ENCODE measurements at places on chromosomes 2 and 18.

- DNase-seq: no peak
Observed at GRCh38 chr2:46142546-46143428, 154.4 kb upstream of the EPAS1 start.

- no peak for DNase-seq
Observed at GRCh38 chr2:20076757-20077156, 25.3 kb upstream of the LAPTM4A start.

- no peak for DNase-seq
Observed at GRCh38 chr18:73288813-73289212, 421.0 kb upstream of the NETO1 start.

DNA sequence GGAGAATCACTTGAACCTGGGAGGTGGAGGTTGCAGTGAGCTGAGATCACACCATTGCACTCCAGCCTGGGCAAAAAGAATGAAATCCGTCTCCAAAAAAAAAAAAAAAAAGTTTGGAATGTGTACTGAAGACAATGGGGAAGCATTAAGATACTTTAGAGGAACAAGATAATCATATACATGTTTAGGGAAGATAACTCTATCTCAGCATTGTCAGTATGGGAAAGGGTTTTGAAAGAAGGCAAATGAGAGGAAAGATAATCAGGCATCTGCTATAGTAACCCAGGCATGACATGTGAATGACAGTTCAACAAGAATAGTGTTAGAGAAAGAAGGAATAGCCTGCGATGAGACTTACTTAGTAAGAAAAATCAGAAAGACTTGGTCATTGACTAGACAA is 112.0 kb downstream of the ATAD2B start:
- DNase-seq: no peak

GRCh38 chr2:187991389-187991788 is 300.3 kb upstream of the GULP1 start:
- peak; percentile 83 for DNase-seq

- DNase-seq: peak; percentile 49
Observed at GRCh38 chr2:160328811-160329527, 128.9 kb upstream of the ITGB6 start.

DNA sequence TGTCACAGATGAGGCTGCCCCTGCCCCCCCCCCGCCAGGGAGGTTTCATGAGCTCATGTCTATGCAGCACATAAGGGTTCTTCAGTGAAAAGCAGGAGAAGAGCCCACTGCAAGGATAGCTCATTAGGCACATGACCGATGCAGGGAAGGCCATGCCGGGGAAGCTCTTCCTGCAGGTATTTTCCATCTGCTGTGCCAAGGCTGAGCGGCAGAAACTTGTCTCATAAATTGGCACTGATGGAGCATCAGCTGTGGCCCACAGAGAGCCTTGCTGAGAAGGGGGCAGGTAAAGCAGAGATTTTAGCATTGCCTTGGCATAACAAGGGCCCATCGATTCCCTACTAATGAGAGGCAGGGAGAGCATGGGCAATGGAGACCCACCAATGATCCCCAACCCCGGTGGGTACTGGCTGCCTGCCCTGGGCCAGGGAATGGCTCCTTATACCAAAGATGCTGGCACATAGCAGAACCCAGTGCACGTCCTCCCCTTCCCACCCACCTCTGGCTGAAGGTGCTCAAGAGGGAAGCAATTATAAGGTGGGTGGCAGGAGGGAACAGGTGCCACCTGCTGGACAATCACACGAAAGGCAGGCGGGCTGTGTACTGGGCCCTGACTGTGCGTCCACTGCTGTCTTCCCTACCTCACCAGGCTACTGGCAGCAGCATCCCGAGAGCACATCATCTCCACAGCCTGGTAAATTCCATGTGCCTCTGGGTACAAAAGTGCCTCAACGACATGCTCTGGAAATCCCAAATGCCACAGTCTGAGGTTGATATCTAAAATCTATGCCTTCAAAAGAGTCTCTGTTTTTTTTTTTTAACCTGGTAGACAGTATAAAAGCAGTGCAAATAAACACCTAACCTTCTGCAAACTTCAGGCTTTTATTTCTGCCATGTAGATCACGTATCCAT is 41.4 kb downstream of the STEAP3 start:
- no peak for DNase-seq

GRCh38 chr2:6072276-6072675 is 380.1 kb downstream of the SOX11 start:
- DNase-seq: peak; percentile 41

DNA sequence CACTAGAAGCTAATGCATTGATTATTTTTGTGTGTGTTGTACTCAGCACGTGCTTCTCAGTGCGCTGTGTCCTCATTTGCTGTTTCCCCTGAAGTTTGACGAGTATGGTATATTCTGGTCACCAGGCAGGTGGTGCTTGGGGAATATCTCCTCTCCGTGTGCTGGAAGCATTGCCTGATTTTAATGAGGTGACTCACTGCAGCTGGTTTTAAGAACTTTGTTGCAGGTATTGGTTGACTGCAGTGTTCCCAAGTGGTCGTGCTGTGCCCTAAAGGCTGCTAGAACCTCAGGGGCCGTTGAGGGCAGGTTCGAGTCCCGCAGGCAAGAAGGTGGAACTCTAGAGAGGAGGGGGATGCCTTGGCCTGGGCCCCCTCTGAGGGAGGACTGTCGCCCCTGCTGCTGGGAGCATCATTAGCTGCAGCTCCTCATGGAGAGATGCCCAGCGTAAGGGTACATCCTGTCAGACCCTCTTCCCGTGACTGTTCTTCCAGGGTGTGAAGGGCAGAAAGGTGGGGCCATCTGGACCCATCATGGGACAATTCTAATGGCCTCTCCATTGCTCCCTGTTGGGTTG is 82.6 kb downstream of the AGAP1 start:
- no peak for DNase-seq

DNA sequence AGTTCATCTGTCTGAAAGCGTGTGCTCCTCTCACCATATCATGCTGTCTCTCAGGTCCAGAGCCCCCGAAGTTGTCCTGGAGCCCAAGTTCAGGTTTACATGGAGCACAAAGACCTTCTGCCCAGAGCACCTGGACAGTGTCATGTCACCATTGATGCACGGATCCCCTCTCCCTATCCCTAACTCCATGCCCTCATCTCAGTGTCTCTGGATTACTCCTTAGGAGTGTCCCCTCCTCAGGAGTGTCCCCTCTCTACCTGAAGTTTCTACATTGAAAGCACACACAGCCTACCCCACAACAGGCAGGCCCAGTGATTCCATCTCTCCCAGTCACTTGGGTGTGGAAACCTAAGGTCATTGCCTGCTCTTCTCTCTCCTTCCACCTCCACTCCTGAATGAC is 144.1 kb upstream of the NCKAP5 start:
- no peak for DNase-seq

GRCh38 chr18:79387615-79388014 is 8.1 kb upstream of the NFATC1 start:
- DNase-seq: no peak

DNA sequence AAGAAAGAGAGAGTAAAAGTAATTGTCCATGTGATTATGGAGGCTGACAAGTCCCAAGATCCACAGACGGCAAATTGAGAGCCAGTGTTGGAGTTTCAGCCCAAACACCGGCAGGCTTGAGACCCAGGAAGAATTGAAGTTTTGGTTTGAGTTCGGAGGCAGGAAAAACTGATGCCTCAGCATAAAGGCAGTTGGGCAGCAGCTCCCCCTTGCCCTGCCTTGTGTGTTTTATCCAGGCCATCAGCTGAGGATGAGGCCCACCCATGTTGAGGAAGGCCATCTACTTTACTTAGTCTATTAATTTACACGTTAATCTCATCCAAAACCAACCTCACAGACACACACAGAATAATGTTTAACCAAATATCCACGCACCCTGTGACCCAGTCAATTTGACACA is 64.6 kb upstream of the SERPINE2 start:
- no peak for DNase-seq

GRCh38 chr18:57733861-57734260 is 69.3 kb downstream of the ATP8B1 start:
- no peak for DNase-seq

DNA sequence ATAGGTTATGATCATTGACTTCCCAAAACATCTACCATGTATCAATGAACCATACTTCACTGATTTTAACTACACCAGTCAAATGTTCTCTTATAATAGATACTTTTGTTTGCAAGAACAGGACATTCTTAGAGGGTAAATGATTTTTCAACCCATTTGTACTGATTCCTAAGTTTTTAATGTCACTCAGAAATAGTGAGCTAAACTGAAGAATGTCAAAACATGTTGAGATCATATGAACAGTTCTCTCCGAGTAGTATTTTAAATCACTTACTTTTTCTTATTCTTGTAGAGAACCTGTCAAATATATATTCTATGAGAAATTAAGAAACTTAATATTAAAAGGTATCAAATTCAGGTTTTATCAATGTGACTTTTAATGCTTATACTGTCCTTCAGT is 1362.9 kb upstream of the SLC39A10 start:
- DNase-seq: no peak

DNA sequence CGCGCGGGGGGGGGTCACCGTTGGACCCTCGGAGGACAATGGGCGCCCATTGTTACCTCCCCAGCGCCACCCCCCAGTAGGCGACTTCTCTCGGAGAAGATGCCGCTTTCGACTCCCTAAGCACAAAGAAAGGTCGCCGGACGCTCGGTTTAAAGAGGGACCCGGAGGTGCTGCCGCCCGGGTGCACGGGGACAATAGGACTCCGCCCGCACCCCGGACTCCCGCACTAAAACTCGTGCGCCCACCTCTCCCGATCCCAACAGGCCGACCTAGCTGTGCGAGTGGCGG is 318 bp upstream of the CDC42EP3 start:
- no peak for DNase-seq

- DNase-seq: no peak
Observed at GRCh38 chr2:79138385-79138784, 18.1 kb downstream of the REG1A start.

- peak; percentile 51 for DNase-seq
Observed at GRCh38 chr2:64989982-64990614, 899 bp downstream of the SLC1A4 start.

GRCh38 chr2:238100049-238100820 is at the start of gene ESPNL:
Gene ESPNL, plus strand, starts transcription at chr2:238100340. Its CDS starts 80 bp downstream, at chr2:238100420.
- no peak for DNase-seq

DNA sequence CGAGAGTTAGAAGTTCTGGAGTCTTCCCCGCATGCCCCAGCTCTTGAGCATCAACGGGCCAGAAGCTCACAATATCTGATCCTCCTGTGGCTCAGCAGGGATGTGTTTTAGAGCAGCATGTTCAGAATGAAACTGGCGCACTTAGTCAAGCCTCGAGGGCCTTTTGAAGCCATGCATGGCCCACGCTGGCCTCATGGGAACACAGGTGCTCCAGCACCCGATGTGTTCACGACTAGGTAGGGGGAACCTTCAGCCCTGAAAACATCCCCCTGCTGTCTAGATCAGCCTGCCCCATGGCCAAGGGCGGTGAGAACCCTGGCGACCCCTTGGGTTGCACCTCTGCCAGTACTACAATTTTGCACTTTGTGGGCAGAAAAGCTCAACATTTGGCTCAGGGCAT is 32.8 kb downstream of the MSH6 start:
- no peak for DNase-seq

DNA sequence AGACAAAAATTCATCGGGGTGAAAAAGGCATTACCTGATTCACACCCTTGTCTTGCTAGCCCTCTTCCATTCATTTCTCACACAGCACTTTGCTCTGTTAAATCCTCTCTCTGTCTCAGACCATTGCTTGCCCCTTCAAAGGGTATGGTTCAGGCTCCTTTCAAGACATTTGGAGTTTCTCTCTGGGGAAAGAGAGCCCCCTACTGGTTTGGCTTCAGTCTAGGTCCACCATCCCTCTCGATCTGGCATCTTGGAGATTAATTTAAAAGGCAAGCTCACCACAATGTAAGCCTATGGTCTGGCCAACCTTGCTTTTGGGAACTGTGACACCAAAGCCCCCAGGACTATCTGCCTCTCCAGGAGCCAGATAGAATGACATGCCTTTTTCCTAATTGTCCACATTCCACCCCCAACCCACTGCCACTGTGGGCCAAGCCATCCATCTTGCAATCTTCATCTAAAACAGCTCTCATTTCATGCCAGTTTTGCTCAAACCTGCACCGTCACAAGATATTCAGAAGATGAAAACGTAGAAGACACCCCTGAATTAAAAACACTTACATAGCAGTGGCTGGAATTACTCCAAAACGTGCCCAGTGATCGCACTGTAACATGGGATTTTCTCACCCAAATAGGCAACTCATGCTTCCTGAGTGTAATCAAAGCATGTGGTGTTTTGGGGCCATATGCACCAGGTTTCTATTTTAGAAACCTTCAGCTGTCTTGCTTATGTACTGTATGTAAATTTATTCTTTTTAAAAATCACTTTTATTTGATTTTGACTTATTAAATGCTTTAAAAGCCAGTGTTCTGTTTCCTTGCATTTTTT is 93.9 kb downstream of the FARSB start:
- DNase-seq: peak; percentile 49

GRCh38 chr2:106096299-106097037 is 97.6 kb downstream of the UXS1 start:
- no peak for DNase-seq

DNA sequence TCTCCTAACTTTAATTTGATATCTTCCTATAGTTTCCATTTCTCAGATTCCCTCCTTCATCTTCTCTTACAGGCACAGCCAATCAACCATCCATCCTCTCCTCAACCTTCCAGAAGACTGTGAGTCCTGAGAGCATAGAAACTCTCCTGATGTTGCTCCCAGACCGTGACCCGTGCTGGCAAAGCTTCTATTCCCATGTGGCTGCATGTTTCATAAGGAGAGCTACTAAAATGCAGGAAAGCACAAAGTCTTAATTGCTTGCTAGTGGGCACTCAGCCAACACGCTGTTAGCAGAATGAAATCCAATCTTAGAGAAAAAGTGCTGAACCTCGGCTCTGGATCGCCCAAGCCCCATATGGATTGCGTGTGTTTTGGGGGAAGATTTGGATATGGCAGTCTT is 1244.7 kb upstream of the ZEB2 start:
- DNase-seq: peak; percentile 64

GRCh38 chr18:845152-845819 is 33.2 kb upstream of the YES1 start:
- peak; percentile 88 for DNase-seq

DNA sequence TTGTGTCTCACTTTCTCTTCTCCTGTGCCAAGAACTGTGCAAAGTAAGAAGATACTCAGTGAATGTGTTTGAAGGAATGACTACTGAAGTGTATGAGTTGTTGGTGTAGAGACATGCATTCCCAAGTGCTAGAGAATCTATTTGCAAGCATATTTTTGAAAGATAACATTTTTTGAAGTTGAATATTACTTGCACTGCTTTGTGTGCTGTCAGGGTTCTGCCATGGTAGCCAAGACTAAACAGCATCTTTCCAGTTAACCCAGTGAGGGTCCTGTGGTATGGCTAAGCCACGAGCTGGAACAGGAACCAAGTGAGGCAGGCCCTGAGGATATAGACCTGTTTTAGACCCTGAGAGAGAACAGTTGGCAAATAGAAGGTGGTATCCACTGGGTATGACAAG is 35.2 kb upstream of the EFEMP1 start:
- no peak for DNase-seq

GRCh38 chr2:106552921-106553320 is 65.8 kb downstream of the CD8B2 start:
- DNase-seq: no peak

GRCh38 chr2:230975927-230976326 is 20.0 kb upstream of the SPATA3 start:
- no peak for DNase-seq

GRCh38 chr2:102801098-102801718 is 39.4 kb downstream of the TMEM182 start:
- no peak for DNase-seq

Data from muscle of leg (tissue), 16 donors.